ENCODE measurements at places on chromosomes 6 and 20.

DNA sequence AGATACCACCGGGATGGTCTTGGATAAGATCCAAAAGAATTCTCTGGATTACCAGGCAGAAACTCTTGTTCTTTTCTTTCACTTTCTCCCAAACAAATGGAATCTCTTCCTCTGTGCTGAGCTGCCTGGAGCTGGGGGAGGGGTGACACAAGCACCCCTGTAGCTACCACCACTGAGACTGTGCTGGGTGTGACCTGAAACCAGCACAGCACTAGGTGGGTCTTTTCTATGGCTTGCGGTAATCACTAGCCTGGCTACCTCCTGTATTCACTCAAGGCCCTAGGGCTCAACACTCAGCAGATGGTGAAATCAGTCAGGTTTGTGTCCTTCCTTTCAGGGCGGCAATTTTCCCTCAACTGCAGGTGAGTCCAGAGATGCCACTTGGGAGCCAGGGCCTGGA lies 122.4 kb upstream of the CENPW start:
- DNase-seq, result no peak

GRCh38 chr20:24136659-24137246 lies 148.2 kb upstream of the GGTLC1 start:
- DNase-seq, result no peak

DNA sequence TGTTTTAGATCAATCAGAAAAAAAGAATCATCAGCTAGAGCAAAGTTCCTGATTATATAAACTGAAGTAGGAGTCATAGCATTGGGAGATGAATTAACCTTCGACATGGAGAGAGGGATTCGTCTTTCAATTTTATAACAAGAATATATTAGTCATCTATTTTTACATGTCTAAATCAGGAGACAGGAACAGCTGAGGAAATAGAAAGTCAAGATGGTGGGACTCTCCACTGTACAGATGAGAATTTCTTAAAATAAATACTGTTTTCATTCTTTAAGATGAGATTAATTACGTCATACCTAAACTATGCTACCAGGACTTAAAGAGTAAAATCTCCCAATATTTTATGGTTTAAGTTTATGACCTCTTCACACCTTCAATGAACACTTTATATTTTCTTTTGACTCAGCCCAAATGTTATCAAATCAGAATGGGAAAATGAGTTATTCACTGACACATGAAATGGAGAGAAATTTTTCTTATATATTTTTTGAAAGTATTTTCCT lies 1137.7 kb downstream of the EPHA7 start:
- no peak for DNase-seq

GRCh38 chr6:160386869-160387530 lies 38.8 kb downstream of the SLC22A3 start:
- DNase-seq, result no peak

- DNase-seq, result no peak
Observed at GRCh38 chr20:63163596-63164483, 52.1 kb downstream of the YTHDF1 start.

DNA sequence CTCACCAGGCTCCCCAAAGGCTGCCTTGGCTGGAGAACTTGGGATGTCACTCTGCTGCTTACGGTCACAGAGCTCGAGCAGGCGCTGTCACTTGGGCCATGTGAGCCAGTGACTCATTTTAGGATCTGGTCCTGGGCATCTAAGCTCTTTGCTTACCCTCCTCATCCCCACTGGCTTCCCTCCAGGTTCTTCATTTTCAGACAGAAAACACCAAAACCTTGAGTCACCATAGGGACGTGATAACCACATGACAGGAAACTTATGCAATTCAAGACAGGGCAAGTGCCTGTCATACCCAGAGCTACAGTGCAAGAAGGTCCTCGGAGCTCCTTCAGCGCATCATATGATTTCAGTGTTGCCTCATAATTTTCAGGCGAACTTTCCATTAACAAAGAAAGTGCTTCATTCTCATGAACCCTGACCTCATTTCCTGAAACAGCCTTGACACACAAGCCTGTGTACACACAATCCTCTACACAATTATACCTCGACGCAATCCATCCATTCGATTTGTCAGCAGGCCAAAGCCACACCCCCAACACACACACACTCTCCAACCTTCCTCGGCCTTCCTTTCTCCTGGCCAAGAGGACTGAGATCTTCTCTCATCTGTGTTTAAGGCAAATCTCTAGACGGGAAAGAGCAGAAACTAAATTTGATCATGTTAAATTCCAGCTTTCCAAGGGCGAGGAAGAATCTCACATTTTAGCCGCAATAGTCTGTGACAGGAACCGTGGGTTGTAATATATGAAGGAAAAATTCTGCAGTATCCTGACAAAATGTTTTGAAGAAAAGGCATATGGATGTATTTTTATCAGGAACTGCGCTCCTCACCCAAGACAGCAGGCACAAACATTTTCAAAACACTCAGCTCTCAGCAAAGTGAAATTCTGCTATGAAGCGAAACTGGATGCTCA lies 25.3 kb downstream of the TBC1D7 start:
- peak; percentile 47 for DNase-seq

- no peak for DNase-seq
Observed at GRCh38 chr20:58778760-58779159, 71.9 kb downstream of the GNAS-AS1 start.

GRCh38 chr6:156057869-156058268 lies 602.2 kb upstream of the NOX3 start:
- no peak for DNase-seq

GRCh38 chr6:23388086-23388783 lies 737.8 kb upstream of the NRSN1 start:
- no peak for DNase-seq

GRCh38 chr6:31158863-31159855 lies 770 bp downstream of the TCF19 start:
- DNase-seq, result peak; percentile 24

DNA sequence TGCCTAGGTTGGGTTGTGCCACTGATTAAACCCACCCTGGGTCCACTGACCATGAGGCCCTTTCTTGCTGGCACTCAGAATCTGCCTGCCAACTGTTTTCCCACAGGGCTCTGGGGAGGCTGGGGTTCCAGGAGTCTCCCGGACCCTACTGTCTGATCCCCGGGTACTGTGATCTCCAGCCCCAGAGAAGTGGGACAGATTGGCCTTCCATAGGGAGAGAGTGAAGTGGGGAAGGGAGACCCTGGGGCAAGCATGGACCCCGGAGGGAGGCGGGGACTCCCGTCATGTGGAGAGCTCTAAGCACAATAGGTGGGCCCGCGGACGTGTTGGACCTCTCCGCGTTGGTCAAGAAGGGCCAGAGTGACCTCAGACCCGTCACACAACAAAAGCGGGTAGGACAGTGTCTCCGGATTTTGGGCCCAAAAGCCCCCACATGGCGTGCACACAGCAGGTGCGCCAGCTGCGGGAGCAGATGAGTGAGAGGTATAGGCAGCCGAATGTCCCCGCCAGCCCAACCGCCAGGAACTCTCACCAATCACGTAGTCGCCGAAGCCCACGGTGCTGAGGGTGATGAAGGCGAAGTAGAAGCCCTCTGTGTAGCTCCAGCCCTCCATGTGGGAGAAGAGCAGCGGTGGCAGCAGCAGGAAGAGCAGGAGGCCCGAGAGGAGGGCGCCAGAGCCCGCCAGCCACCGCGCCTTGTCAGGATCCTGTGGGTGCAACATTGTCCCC lies 10.6 kb downstream of the KCNK17 start:
- no peak for DNase-seq

DNA sequence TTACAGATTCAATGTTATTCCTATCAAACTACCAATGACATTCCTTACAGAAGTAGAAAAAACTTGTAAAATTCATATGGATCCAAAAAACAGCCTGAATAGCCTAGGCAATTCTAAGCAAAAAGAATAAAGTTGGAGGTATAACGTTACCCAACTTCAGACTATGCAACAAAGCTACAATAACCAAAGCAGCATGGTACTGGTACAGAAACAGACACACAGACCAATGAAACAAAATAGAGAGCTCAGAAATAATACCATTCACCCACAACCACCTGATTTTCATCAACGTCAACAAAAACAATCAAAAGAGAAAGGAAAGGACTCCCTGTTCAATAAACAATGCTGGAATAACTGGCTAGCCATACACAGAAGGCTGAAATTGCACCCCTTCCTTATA lies 17.2 kb upstream of the PLN start:
- no peak for DNase-seq

DNA sequence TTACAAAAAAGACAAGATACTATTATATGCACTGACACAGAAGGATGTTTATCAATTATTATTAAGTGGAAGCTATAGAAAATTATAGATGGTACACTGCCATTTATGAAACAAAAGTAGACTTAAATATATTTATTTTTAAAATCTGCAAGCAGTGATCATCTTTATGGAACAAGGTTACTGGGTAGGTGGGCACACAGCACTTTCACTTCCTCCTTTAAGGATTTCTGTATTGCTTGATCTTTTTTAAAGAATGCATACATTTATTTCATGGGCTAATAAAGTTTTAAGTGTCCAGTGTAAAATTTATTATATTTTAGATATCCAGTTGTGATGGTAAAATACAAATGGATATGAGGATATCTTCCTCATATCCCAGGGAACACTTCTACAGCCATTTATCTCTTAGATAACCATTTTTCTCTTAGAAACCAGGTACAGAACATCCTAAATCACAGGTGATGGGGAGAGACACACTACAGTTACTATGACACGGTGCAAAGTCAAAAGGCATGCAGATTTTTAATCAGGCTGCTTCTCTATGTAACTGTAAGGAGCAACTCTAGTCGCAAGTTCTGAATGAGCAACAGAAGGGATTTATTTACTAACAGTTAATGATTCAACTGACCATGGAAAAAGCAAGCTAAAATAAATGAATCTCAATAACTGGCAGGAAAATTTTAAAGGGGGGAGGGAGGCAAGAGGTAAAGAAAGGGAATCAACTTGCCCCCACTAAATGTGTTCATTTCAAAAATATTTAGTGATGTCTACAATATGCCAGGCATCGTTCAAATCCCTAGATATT lies 2.2 kb downstream of the FBXL4 start:
- no peak for DNase-seq

DNA sequence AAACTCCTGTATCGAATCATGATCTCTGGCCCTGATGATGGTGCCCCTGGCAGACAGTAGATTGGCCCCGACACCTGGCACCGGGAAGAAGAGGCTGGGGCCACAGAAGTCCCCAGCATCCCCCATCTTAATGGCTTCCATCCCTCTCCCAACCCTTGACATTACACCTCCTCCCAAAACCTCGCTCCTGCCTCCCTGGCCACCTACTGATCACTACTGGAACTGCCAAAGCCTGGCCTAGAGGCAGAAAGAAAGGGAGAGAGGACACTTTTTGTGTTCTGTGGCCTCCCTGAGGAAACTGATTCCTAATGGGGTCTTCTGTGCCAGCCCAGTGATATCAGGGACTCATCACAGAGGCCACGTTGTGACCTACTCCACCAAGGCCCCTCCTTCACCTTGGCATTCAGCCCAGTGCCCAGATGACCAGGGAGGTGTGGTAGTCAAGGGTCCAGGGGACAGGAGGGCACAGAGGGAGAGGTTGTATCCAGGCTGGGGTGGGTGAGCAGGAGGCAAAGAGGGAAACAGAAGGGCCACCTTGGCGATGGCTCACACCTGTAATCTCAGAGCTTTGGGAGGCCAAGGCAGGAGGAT lies 6.1 kb downstream of the C20orf173 start:
- peak; percentile 23 for DNase-seq

DNA sequence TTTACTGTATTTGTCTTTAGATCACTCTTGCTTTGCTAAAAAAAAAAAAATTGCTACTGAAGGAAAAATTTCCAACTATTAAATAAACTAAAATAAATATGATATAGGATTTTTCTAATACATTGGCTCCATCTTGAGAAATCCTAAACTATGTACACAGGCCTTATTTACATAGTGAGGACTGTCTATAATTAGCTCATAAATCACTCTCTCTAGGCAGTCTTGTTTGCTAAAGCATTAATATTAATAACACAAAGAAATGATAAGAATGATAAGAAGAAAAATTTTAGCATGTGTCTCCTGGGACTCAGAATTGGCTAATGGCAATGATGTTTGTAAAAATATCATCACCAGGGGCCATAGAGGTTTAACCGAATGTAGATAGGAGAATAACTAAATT lies 13.3 kb upstream of the CRYBG1 start:
- no peak for DNase-seq

- DNase-seq, result no peak
Observed at GRCh38 chr20:9147547-9148024, 78.7 kb downstream of the PLCB4 start.

DNA sequence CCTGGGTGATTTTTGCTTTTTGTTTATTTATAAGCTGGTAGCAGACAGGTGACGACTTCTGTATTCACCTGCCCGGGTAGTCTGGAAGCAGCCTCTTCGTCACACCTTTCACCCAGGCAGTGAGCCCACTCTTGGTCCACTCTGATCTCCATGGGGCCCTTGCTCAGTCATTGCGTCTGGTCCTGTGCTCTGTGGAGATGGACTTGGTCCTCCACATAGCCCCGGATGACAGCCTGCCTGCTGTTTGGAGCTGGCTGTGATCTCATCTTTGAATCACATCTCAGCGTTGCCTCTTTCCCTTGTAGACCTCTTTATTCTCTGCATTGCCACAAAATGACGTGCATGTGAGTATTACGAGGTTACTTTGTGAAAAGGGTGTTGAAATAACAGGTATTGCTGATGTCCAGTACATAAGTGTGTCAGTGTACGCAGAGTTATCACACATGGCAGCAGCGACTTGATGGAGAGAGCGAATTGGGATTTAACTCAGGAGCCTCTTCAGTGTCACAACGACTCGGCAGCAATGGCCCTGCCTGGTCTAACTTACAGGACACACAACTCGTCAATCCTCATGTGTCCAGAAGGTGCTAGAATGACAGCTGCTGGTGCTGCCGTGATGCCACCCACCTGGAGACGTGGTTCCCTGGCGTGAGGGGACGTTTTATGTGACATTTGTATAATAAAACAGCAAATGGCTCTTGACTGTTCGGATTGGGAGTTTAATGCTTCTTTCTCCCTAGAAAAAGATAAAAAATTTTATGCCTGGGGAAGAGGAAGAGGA lies 24.2 kb upstream of the FRMD1 start:
- DNase-seq, result no peak

- DNase-seq, result no peak
Observed at GRCh38 chr6:149385998-149386646, 13.9 kb upstream of the SUMO4 start.

DNA sequence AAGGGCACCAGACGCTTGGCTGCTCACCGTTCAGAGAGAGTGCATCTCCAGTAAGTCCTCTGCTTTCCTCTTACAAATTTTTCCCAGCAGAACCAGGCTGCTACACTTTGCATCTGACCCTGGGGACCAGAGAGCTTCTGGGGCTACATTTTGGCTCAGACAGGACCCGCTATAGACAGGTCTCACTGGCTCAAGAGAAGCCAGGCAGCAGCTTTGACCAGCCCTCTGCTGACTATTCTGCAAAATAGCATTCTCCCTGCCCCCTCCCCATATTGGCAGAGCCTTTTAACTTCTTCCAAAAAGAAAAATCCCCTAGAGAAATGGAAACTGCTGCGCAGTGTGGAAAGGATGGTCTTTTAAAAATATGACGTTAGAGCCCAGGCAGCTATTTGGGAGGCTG lies 37.2 kb downstream of the CPXM1 start:
- DNase-seq, result no peak

GRCh38 chr20:56925082-56925830 lies 296.1 kb downstream of the TFAP2C start:
- DNase-seq, result no peak

GRCh38 chr6:32752580-32752979 lies 10.8 kb downstream of the HLA-DQB2 start:
- DNase-seq, result no peak
